LoVo (cell line): ENCODE measurements at places on chromosomes 4 and X.

- DNase-seq, result no peak
These were observed 17.5 kb downstream of the FAM184B start for GRCh38 chr4:17763931-17764330.

GRCh38 chrX:70262952-70263567 is 3.1 kb upstream of the P2RY4 start:
- peak; percentile 26 for DNase-seq

DNA sequence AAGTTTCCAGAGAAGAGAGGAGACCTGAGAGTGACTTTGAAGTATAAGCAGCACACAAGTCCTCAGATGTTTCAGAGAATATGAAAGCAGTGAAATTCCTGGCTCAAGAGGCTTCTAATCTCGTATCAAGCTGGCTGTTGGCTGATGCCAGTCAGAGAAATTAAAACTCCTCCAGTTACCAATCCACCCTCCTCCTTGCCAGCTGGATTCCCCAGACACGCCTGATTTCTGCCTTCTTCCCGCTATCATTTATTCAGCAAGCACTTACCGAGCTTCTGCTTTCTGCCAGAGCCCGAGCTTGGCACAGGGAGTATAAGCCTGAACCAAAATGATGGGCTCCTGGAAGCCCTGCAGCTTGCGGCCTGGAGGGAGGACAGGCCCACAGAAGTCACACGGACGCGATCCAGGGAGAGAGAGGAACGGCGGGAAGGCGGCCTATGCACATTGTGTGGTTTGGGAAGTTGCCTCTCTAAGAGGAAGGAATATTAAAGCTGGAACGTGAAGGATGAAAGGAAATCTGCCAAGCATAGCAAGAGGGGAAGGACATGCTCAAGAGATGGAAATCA is 102.4 kb upstream of the TBL1X start:
- DNase-seq, result no peak

DNA sequence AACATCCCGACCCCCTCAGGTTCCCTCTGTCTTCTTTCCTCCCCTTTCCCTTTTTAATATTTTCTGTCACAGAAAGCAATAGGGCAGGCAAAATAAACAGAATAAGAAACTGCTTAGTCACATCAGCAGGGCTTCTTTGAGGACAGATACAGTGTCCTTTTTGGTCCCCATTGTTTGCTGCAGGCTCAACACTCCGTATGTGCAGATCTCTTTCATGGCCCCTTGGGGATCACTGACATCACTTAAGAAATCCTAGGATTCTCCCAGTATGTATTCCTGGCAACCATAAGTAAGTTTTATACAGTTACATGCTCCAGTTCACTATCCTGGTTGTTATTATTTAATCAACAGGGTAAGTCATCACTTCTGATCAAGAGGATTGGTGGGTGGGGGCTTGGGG is 448.0 kb downstream of the NKX6-1 start:
- no peak for DNase-seq

DNA sequence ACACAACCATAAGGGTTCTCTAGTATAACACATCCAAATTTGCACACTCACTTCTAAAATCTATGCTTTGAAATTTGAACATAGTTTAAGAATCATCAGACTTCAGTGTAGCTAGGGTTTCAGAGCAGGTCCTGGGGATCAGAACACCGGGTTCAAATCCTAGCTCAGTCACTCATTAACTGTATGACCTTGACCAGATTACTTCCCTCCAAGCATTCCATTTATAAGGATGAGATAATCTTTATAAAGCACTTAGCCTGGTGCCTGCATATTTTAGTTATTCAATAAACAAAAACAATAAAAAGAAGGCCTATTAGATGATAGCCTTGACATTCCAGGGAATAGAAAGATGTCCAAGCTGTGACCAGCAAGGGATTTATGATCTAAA is 4.8 kb upstream of the STBD1 start:
- DNase-seq, result no peak

GRCh38 chr4:19693936-19694570 is 557.7 kb upstream of the SLIT2 start:
- no peak for DNase-seq

DNA sequence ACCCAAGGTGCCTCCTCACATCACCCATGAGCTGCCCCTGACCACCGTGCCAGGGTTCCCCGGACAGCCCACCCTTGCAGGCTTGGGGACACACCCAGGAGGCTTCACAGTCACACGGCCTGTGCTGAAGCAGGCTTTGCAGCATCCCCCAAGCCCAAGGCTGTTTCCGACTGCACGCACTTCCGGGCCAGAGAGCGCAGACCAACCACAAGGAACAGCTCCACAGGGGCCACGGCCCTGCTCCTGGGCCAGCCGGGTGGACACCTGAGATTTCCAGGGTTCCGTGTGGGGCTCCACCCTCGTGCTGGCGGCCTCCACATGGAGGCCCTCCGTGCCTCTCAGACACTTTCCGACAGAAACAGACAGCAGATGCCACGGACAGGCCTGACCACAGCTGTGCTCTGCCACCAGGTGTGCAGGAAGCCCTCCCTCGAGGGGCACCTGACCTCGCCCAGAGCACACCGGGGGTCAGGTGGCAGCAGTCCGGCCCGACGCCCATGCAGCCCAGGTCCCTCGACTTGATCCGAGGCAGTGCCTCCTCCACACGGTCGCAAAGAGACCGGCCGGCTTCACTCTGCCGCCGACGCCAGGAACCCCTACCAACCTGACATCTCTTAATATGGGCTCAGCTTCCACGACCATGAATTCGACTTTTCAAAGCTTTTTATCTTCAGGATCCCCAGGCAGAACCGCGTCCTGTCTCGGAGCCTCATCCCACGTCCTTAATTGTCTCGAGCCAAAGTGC is 8.0 kb downstream of the CTBP1 start:
- DNase-seq, result no peak

DNA sequence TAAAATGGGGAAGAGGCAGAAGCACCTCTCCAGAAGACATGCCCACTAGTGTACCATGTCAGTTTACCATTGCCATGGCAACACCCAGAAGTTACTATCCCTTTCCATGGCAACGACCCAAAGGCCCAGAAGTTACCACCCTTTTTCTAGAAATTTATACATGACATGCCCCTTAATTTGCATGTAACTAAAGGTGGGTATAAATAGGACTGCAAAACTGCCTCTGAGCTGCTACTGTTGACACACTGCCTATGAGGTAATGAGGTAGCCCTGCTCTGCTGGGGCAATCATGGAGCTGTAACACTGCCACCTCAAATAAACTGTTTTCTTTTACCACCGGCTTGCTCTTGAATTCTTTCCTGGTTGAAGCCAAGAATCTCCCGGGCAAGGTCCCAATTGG is 13.9 kb upstream of the BEX4 start:
- DNase-seq, result no peak
